ENCODE measurements at places on chromosomes 4 and X.

GRCh38 chrX:12921886-12922598 is 15.6 kb downstream of the TLR8 start:
- DNase-seq = no peak

DNA sequence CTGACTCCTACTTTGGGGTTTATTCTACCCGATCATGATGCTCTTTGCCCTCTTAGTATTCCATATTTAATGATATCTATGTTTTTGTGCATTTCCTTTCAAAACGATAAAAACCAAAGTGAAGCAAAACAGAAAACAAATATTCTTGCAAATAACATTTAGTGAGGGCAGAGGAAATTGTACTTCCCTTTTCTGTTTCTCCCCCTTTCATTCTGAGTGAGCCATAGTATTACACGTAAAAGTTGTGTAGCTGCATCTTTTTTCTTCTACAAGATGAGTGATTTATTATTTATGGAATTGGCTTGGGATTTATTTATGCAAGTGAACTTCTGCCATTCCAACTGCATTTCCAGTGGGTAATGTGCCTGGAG is 109.9 kb downstream of the AFF2 start:
- DNase-seq = no peak

DNA sequence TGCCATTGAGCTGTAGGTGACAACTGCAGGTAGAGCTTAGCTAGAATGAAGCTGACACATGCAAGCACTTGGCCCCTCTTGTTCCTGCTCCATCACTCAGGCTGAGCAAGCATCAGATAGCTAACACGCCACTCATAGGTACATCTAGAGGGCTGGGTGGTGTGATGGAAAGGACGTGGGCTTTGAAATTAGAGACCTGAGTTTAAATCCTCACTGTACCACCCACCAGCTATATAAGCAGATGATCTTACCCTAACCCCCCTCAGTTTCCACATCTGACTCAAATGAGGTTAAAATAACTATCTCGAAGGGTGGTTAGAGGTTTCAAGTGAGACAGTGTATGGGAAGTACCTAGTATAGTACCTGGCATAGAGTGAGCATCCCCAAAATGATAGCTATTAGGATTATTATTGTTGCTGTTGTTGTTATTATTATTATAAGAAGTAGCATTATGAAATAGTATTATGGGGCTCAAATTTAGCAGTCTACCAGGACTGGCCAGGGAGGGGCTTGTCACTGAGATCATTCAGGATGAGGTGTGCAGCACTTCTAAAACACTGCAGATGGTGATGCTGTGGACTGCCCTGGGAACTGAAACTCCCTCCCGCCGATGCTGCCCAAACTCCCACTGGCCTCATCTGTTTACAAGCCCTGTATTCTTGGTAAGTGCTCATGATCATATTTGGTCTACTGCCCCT is 59.0 kb downstream of the REELD1 start:
- no peak for DNase-seq

DNA sequence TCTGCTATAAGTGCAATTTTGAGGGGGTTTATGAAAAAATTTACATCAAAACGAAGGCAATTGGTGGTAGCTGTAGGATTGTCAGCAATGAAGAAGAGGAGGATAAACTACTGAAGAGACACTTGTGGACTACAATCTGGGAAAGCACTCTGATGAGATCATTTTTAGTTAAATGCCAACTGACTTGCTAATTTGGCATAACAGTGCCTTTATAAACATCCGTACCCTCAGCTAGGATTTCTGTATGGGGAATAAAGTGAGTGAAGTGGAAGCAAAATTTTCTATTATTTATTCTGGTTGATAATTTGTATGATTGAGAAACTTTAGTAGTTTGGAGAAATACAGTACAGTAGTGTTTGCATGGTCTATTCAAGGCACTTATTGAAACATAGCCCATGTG is 11.2 kb upstream of the GNRHR start:
- no peak for DNase-seq

DNA sequence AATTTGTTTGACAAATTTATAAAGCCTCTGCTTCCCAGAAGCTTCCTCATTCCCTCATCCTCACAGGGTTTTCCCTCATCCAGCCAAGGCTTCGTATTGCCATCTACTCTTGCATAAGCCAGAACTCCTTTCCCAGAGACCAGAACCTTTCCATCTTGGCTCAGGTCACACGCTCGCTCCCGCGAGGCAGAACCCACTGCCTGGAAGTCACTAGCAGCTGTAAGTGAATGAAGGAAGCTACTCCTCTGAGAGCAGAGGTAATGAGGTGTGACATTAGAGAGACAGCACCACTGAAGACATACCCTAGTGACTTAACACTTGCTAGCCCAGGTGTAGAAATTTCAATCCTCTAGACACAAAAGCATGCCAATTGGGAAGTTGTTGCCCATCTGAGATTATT is 52.5 kb downstream of the LHFPL1 start:
- DNase-seq = no peak

- DNase-seq = no peak
Observed at GRCh38 chrX:110310896-110311295, 7.0 kb downstream of the AMMECR1 start.

DNA sequence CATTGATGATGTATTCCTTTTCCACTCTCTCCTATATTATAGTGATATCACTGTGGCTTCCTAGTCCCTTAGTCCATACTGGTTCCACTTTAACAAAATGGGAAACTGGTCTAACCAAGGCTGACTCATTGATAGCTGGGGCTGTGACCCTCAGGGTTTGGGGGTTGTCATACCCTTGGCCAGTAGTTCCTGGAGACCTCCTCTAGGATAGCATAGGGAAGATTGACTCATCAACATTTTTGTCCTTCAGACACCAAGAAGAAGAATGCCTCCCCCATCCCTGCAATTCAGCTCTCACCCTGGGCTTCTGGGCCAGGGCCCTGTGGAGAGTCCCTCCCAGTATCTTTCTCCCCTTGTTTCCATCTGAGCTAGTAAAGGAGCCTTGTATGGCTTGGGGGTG is 68.8 kb upstream of the PRPS1 start:
- no peak for DNase-seq

DNA sequence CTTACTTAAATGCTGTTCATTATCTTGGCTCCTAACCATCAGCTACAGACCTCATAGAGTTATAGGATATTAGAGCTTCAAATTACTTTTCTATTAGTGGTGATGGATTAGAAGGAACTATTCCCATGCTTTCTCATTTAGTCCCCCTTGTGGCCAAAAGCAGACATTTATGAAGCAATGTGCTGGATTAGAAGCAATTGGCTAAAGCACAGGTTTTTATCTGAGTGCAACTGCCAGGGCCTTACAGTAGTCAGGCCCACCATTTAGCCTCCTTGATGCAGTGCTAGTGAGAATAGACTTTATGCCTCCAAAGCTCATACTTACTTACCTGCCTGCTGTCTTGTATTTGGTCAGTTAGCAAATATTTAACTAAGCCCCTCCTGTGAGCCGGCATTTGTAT is 93.0 kb downstream of the TSPAN7 start:
- peak; percentile 31 for DNase-seq

Data from cerebellar nuclear complex (tissue), 1 donor.